ENCODE measurements at places on chromosomes 1 and 21. TPM values are rescaled to one million over a fixed set of nuclear protein-coding genes. Genes with fewer than 3 reads are reported as not detected.

- DNase-seq = no peak
These were observed 67.7 kb downstream of the PLD5 start for GRCh38 chr1:242456726-242457269.

Gene SMG7
- total RNA-seq = 21.0 TPM

- DNase-seq = no peak
These were observed 25.6 kb downstream of the CDK18 start for GRCh38 chr1:205530116-205530515.

GRCh38 chr1:167263819-167264464 is 43.3 kb downstream of the POU2F1 start:
- DNase-seq = no peak

Gene GCSAML
- total RNA-seq = not detected

Gene SPRR3
- total RNA-seq = not detected

GRCh38 chr1:86184426-86184825 is 27.9 kb upstream of the COL24A1 start:
- DNase-seq = no peak

Gene CCDC181
- 0.72 TPM for total RNA-seq

DNA sequence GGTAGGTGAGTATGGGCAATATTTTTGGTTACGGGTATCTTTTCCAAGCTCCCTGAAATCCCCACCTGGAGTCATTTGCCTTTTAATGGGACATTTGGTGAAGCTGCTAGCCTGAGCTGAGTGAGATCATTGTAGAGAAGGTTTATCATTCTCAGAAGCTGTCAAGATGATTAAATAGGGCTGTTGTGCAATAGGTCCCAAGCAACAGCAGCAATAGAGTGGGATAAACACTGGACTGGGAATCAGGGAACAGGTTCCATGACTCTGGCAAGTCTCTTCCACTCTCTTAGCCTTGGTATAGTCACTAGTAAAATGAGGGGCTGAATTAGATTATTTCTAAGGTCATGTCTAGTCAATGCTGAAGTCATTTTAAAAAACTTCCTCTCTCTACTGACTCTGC is 30.3 kb upstream of the FAM78B start:
- no peak for DNase-seq

GRCh38 chr1:71930511-71930910 is 351.8 kb downstream of the NEGR1 start:
- no peak for DNase-seq

GRCh38 chr1:4219826-4220225 is 319.8 kb upstream of the C1orf174 start:
- no peak for DNase-seq

- no peak for DNase-seq
These were observed 14.0 kb downstream of the LAPTM5 start for GRCh38 chr1:30743584-30744059.

DNA sequence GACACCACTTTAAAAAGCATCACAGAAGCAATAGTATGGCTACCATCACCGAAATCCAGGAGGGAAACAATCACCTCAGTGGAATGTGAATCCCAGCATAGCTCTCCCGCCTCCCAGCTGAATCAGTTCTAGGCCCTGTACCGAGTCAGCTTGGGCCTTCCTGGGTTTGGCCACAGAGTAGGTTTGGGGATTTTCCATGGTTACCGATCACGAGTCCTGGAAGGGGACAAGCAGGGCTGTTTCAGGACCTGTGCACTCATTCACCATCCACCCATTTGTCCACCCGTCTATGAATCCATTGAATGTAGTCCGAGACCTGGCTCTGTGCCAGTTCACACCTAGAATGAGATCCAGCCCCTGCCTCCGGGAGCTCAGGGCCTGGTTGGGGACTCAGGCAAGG is 94.2 kb downstream of the ARHGEF10L start:
- no peak for DNase-seq

DNA sequence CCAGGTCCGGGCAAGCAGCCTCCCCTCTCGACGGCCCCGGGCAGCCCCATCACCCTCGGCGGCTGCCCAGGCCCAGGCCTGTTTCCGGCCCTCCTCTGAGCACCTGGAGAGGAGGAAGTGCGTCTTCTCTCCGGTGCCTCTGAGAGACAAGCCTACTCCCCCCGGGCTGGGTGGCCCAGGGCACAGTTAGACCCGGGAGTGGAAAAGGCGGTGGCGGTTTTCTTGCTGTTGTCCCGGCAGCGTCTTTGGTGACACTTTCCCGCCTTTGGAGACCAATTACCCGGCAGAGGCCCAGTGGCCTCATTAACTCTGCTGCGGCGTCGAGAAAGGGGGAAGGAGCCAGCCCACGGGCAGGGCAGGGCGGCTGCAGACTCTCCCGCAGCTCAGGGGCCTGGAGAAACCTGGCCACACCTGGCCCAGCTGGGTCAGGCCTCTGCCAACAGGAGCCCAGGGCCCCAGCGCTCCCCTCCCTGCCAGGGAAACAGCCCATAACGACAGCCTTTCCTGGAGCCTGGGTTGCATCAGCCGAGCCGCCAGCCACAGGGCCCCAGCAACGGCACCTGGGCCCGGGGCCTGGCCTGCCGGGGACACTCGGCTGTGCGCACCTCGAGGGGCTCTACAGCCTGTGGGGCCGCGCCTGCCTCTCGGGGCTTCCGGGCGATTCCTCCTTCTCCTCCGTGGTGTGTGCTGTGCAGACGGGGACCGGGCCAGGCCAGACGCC is 28.4 kb upstream of the C1orf159 start:
- no peak for DNase-seq

DNA sequence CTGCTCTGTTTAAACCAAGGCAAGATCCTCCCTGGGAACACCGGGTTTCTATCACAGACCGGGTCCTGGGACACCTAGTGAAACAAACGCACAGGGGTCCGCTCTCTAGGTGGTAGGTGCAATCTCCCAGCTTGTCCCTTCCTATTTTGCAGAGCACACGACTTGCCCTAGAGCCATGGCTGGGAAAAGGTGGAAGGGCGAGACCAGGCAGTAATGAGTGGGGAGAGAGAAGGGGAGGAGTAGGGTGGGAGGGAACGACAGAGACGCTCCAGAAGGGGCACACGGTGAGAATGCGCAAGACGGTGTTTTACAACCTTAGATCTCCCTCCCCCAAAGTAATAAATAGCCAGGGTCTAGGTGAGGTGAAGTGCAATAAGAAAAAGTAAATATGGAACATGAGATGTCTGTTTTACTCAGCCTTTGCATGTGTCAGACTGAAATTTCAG is 9.3 kb upstream of the ARHGAP29 start:
- DNase-seq = no peak

DNA sequence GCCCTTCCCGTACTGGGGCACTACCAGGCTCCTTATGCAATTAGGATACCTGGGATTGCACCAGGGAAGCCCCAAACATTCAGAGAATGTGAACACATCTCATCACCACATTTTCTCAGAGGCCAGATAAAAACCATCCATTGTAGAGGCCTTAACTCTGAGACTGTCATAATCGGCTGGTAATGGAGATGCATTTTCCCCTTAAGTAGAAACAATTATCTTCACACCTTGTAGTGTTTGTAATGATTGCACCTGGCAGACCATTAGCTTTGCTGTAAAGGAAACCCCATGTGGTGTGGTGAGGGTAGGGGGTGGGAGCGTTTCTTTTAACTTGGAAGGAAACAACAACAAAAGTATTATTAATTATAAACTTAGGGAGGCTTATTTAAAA is 90.0 kb upstream of the TLR5 start:
- DNase-seq = peak; percentile 17

DNA sequence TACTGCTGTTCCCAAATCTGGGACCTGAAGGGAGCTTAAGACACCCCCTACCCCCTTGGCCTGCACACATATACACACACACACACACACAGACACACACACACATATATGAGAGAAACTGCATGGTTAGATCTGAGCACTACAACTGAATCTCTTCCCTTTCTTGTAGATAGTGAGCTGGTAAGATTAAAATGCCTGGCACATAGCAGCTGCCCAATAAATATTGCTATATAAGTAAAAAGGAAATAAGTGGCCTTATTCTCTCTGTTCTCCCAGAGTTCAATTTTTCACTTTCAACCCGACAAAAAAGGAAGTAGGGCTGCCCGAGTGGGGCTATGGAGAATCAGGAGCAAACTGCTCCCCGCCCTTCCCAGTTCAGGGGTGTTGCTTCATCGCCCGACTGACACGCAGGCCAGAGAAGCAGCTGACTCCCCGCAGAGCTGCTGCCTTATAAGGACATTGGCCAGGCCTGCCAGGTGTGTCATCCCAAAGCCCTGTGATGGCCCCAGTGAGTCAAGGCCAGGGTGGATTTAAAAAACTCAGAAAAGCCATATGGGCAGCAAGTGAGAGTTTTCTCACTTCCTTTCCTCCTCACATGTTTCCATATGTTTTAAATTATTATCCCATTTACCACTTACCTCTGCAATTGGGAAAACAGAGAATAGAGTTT is 106.5 kb upstream of the SLC44A3 start:
- DNase-seq = peak; percentile 68

Gene KRTAP20-2
- not detected for total RNA-seq

DNA sequence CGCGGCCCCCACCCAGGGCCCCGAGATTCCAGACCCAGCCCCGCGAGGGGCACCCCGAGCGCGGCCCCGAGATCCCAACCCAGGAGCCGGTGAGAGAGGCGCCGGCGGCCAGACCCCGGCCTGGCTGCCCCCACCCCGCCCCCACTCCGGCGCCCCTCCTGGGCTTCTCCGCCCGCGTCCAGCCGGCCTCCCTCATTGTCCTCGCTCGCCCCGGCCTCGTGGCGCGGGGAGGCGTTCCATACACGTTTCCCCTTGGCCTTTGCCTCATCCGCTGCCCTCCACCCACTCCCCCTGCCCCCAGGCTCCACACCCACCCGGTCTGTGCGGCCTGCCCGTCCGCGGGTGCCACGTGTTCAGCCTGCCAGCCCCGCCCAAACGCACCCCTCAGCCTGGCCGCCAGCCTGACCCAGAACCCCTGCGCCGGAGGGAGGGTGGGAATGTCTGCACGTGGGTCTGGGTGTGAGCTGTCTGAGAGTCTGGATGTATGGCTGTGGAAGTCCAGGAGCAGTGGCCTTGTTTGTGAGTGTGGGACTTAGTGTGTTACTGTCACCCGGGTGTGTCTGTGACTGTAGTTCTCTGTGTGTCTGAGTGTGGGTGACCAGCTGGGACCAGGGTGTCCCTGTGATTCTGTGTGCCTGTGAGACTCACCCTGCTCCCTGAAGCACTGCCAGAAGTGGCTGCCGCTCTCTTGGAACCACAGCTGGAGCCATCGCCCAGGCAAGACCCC is 681 bp downstream of the B4GALT2 start:
- peak; percentile 68 for DNase-seq

DNA sequence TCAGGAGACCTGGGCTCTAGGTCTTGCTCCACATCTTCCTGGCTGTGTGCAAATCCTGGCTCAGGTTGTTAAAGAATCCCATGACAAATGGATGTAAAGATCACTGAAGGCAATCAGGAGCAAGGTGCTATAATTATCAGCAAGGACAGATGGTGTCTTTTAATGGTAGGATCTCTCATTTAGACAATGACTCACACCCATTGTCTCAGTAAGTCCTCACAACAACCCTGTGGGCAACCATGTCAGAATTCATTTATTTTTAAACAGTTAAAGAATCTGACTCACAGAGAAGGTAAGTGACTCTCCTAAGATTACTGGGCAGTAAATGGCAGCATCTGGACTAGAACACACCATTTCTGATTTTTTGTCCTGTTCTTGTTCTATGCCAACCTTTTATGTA is 32.8 kb downstream of the RNASEL start:
- no peak for DNase-seq

- no peak for DNase-seq
These were observed 20.1 kb downstream of the IFNLR1 start for GRCh38 chr1:24167008-24167407.

DNA sequence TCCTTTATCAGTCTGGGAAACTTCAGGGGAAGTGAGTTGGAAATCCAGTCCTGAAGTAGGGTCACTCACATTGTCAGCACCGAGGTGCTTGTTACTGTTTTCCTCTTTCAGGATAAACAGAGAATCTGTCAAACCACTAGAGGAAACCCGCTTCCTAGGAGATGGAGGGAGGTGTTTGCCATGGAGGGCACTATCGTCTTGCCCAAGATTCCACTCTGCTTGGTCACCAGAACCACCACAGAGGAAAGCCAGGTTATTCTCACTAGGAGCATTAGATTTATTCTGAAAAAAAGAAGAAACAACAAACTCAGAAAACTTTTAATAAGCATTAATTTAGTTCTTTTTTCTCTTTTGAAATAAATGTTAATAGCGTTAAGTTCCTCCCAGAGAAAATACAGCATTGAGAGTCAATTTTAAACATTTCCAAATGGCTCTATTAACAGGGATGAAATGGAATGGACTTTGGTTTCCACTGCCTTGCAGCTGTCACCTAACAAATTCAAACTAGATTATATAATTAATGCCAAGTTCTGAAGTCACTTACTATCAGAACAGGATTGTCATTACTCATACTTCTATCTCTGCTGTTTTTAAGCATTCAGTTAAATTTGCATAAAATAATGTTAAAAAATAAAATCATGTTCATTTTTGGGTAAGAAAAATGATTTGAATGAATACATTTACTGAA is 242.8 kb downstream of the CRB1 start:
- DNase-seq = no peak

Gene FCRL6
- total RNA-seq = not detected
